ENCODE measurements at places on chromosomes 2 and 18. TPM values are rescaled to one million over a fixed set of nuclear protein-coding genes. Genes with fewer than 3 reads are reported as not detected.

Gene UGT1A10
- not detected for total RNA-seq

Gene SCTR
- total RNA-seq = not detected

Gene GALR1
- under 0.01 TPM for total RNA-seq

Gene SRD5A2
- total RNA-seq = not detected

Measured in uterine smooth muscle cell (primary cell).